ENCODE measurements at places on chromosomes 13 and 19.

GRCh38 chr13:111328574-111329410 lies 8.3 kb downstream of the TEX29 start:
- DNase-seq = no peak

DNA sequence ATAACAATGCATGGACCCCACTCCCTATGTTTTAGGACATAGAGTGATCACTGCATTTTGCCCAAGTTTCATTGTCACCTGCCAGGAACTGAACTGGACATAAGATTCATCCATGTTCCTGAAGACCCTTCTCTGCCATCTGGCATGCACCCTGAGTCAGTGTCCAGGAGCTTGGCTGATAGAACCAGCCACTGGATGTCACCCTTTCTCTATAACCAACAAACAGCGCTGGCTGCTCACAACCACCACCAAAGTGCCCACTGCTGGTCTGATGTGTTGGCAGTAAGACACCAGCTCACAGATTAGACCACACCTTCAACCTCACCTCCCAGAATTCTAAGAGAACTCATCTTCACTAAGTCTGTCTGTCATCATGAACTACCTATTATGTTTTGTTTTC lies 333.4 kb downstream of the ITGBL1 start:
- DNase-seq = peak; percentile 12

- no peak for DNase-seq
Measured at GRCh38 chr13:44362394-44363040, 11.1 kb upstream of the SERP2 start.

GRCh38 chr13:25059958-25060357 lies 36.0 kb upstream of the PABPC3 start:
- DNase-seq = no peak

DNA sequence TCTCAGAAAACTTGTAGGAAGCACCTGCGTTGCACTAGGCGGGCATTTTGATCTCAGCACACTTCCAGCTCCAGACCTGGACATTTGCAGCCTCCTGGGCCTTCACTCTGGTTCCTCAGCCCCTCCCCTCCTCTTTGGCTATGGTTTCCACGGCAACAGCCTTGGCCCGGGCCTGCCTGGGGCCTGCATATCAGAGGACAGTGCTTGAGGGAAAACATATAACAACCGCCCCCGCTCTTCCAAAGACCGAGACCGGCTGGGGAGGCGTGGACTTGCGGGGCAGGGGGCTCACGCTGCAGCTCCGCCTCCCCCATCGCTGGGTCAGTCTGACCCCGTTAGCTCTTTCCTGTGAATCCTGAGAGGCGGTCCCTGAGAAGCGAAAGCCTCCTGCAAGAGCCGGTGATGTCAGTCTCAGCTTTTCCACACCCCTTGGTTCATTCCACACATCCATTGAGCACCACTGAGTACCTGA lies 125.7 kb upstream of the PEG3 start:
- no peak for DNase-seq

DNA sequence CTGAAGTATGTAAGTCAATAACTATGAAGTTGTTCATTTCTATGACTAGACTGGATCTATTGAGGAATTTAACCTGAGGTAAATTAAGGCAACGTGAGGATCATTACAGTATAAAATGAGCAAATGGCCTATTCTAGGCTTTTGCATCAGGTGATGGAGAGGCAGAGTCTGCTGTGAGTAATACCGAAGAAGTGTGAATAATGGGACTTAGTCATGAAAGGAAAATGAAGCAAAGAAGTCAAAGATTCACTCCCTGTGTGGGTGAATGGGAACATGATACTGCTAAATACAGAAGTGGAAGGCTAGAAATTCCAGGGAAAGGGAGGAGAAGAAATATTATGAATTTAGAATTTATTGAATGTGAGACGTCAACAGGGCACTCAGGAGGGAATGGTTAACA lies 774.1 kb downstream of the LIG4 start:
- peak; percentile 94 for DNase-seq

DNA sequence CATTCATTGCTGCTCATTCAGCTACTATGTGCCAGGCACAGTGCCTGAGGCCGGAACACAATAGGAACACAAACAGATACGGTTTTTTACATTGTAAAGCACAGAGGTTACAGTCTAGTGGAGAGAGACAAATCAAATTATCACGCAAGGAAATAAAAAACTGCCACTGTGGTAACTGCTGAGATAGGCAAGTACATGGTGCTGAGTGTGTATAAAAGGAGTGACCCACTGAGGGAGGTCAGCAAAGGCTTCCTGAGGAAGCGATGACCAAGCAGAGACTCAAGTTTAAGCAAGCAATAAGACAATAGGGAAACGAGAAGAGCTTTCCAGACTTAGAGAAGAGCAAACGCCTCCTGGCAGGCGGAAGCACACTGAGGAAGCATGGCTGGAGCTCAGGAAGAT lies 56.4 kb downstream of the NUFIP1 start:
- peak; percentile 19 for DNase-seq

DNA sequence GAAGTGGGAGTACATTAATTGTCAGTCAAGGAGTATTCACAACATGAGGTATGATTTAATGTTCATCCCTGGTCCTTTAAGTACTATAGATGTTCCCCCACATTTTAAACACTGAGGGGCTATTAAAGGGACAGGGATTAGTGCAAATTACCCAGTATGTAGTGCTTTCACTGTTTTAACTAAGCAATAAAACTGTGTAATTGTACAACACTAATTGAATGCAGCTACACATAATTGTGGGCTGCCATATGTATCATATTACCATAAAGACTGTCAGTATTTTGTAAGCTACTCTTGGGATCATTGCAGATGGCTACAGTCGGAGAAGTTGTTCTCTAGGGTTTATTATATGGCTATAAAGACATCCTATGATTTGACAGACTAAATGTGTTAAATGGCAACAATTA lies 316.6 kb downstream of the DCLK1 start:
- DNase-seq = no peak

GRCh38 chr13:32650705-32651311 lies 64.6 kb downstream of the PDS5B start:
- peak; percentile 45 for DNase-seq

GRCh38 chr13:36029166-36029565 lies 102.0 kb downstream of the DCLK1 start:
- no peak for DNase-seq

GRCh38 chr13:46487748-46488147 lies 65.2 kb upstream of the LRCH1 start:
- no peak for DNase-seq
